ENCODE measurements at places on chromosomes 7 and 10.

- no peak for DNase-seq
Observed at GRCh38 chr7:106538638-106539037, 122.3 kb downstream of the CCDC71L start.

DNA sequence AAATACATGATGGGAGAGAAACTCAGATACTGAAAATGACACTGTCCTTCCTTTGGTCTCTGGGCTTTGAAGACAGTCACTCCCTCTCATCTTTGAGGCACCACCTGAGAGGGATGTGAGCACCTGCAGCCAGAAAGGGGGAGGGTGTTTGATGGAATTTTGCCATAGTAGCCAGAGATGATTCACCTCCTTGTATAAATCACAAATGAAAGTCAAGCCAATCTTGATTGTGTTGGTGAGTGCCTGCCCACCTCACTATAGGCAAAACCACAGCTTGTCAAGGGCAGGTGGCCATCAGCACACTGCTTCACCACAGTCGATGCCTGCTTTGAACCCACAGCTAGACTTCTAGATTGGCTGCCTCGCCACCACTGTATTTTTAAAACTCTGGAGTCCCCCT is 48.2 kb downstream of the PON1 start:
- DNase-seq = no peak

GRCh38 chr10:6516281-6516928 is 63.7 kb downstream of the PRKCQ start:
- no peak for DNase-seq

DNA sequence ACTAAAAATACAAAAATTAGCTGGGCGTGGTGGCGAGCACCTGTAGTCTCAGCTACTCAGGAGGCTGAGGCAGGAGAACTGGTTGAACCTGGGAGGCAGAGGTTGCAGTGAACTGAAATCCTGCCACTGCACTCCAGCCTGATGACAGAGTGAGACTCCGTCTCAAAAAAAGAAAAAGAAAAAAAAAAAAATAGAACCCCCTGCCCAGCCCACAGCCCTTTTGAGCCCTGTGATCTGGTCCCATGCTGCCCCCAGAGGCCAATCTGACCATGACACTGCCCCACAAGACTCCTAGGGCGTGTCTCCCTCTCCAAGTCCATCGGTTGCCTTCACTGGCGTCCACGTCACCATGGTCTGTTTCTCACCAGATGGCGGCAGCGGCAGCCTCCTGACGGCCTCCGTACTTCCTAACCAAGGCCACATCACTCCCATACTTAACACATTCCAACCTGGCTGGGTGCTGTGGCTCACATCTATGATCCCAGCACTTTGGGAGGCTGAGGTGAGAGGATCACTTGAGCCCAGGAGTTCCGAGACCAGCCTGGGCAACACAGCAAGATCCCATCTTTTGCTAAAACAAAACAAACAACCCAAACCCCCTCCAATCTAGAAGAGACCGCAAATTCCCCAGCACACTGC is 18.0 kb downstream of the STX1A start:
- DNase-seq = no peak

GRCh38 chr10:61869774-61870525 is 31.5 kb upstream of the ARID5B start:
- no peak for DNase-seq

DNA sequence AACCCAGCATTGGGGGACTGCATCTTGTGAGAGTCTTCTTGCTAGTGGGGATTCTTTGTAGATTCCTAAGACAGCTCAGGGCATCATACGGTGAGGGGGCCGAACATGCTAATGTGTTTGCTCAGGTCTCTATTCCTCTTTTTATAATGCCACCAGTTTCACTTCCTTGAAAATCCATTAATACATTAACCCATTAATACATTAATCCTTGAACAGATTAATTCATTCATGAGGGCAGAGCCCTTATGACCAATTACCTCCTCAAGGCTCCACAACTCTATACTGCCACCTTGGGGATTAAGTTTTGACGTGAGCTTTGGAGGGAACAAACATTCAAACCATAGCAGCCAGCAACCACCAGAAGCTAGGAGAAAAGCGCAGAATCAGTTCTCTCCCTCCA is 67.2 kb upstream of the POT1 start:
- DNase-seq = no peak

- DNase-seq = no peak
Observed at GRCh38 chr10:99853655-99854054, 71.2 kb downstream of the ABCC2 start.

- DNase-seq = no peak
Observed at GRCh38 chr10:6200734-6201515, 1.8 kb upstream of the PFKFB3 start.

- DNase-seq = no peak
Observed at GRCh38 chr7:30515761-30516160, 11.1 kb upstream of the GGCT start.

- DNase-seq = no peak
Observed at GRCh38 chr10:14604181-14605142, 170.2 kb downstream of the FAM107B start.

- no peak for DNase-seq
Observed at GRCh38 chr7:55490099-55490498, 82.2 kb downstream of the VOPP1 start.

DNA sequence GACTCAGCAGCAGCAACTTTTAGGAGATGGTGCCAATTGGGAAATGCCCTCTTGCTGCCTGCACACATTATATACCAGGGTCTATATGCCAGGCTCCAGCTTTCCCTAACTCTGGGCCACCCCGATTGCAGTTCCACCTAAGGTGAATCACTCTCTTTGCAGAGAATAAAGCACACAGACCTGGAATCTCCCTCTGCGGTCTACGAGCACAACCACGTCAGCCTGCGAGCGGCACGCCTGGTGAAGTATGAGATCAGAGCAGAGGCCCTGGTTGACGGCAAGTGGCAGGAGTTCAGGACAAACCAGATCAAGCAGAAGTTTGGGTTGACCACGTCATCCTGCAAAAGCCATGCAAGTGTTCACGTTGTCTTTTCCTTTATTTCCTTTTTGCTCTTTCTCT is 38.2 kb upstream of the PLEKHA1 start:
- DNase-seq = no peak

DNA sequence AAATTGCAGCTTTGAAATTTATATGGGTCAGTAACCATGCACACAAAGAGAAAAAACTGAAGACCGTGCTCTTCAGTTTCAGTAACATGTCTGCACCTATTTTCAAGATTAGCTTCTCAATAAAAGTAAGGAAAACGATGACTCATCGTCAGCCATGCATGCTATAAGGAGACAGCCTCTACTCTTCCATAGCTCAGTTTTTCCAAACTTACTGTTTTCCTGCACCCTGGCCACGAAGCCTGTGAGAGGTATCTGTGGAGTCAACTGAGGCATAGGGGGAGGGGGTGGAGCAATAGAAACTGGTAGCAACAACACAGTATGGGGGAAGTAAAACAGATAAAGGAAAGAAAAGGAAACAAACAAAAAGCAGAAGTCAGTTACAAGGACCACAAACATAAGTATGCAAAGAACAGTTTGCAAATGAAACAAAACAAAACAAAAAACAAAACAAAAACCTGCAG is 58.0 kb downstream of the PDSS1 start:
- no peak for DNase-seq

DNA sequence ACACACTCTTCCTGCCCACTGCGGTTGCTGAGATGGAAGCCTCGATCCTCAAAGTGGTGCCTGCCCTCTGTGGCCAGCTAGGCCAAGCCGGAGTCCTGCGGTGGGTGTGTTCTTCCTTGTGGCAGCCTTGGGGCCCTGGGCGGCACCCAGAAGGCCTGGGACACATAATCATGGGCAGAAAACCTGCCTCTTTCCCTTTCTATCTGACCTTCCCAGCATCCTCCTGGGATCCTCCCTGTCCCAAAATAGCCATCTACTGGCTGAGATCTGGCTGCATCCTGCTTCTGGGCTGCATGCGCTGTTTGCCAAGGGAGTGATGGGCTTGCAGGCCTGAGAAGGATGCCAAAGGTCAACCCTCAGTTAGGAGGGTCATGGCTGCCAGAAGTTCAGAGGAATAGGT is 23.9 kb downstream of the COL13A1 start:
- no peak for DNase-seq

DNA sequence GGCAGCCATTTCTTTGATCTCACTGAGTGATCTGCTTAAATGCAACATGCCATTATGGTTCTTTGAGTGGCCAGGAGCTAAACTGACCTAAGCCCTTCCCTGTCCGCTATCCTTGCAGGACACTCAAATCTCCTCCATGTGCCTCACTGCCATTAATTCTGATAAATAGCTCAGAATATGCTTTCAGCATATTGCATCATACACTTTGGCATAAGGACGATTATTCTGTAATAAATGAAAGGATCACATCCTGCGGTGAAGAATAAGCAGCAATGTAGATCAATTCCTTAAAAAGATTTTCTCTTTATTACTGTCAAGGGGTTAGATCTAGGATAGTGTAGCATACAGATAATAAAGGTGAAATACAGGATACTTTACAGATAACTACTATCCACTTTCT is 231.8 kb upstream of the CTBP2 start:
- DNase-seq = no peak

DNA sequence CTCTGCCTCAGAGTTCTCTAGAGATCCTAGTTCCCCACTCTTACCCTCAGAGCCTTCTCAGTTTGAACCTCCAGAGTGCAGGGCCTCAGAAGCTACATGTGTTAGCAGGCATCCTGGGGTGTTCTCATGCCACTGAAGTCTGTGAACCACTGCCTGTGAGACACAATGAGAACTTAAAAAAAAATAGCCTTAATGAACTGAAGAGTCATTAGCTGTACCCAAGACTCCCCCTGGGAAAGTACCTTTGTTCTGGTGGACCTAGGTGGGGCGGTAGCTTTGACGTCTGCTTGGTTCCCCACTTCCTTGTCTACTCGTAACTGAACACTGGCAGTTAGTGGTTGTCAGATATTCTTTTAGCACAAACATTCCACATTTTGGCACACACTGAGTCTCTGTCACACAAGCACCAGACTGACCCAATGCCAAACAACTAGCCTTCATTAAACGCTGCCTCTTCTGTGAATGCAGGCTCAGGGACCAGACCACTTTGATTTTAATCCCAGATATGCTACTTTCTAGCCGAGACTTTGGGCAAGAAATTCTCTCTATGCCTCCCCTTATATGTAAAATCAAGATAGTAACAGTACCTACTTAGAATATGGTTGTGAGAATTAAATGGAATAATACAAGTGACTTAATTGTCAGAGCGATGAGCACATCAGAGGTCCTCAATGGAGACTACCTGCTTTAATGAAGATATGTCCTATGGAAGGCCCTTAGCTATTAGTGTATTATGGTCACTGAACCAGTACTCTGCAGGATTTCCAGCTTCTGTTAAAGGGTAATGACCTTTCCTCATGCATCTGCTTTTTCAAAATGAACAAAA is 75.3 kb upstream of the CC2D2B start:
- no peak for DNase-seq

DNA sequence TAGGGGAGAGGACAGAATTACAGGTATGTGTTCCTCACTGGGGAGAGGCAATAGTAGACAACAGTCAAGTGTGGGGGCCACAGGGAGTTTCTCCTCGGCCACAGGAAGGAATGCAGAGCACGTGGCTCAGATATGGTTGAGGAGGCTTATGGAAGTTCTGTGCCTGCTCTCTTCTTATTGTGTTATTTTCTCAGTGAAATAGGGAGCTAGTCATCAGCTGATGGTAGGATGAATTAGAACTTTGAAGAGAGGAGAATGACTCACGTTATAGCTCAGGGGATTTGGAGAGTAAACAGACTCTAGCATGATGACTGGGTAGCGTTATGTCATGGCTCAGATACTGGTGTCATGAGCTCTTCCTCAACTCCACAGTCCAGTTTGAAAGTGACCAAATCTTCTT is 308.3 kb upstream of the IGFBP3 start:
- DNase-seq = peak; percentile 84

DNA sequence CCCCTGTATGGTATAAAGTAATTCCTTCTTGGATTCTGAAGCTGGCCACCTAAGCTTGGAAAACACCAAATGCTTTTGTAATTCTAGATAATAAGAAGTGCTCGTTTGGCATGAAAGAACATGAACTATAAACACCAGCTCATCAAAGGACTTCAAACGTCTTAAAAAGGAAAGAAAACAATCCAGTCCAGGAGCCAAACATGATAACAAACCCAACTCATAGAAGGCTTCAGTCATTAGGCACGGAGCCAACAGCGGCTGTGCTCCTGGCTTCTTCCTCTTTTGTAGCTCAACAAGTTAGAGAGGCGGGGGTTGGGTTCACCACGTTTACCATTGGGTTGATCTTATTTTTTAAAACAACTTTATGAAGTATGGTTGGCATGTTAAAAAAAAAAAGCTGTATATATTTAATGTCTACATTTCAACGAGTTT is 56.4 kb upstream of the ECHDC3 start:
- no peak for DNase-seq

DNA sequence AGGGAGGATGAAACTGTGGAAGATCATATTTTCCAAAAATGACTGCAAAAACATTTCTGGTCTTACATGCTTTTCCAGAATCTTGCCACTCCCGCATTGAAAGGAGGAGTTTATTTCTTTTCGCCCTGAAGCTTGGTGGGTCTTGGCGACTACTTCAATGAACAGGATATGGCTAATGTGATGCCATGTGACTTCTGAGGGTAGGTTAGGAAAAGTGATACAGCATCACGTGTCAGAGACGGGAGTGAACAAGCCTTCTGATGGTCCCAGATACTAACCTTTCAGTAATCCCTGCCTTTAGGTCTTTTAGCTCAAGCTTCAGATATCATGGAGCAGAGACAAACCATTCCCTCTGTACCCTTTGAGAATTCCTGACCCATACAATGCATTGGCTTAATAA is 192.2 kb upstream of the HPS1 start:
- peak; percentile 5 for DNase-seq

DNA sequence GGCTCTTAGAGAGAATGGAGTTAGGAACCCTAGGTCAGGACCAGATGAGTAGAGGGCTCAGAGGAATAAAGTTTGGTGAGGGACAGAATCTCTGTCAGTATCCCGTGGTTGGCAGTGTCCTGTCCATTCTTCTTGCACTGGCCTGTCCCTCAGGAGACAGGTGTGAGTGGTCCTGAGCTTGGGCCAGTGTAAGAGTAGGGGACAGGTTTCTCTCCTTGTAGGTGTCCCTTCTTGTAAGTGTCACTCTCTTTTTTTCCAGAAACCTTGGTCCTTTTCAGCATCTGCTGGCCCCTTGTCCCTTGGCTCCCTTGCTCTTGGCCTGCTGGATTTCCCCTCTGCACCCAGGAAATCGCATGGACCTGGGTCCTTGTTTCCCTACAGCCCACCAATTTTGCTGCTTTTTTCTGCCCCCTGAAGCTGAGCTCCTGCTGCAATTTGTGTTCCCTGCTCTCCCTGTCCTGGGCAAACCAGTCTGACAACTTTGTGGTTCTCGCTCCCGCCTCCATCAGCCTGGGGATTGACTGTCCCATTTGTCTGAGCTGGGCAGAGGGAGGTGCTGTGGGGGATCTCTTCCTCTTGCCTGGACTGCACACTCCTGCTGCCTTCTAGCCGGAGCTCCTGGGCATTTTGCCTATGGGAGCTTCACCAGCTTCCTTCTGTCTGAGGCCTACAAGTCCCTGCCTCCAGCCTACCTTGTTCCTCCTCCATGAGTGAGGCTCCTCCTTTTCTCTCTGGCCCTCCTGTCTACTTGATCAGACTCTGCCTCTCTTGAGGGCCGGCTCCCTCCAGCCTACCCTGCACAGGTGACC is 6.5 kb downstream of the TSPAN14 start:
- peak; percentile 86 for DNase-seq

- no peak for DNase-seq
Observed at GRCh38 chr10:69459893-69460575, 8.8 kb downstream of the TSPAN15 start.

- no peak for DNase-seq
Observed at GRCh38 chr10:110811791-110812581, 59.7 kb upstream of the PDCD4 start.

GRCh38 chr10:12835709-12836108 is 165.8 kb downstream of the CCDC3 start:
- DNase-seq = no peak

Measured in epithelial cell of prostate (primary cell).